NCI-H1417 treated with DMSO at 0.1 percent for 48 hours (cell line): ENCODE measurements at places on chromosomes 3 and 15.

DNA sequence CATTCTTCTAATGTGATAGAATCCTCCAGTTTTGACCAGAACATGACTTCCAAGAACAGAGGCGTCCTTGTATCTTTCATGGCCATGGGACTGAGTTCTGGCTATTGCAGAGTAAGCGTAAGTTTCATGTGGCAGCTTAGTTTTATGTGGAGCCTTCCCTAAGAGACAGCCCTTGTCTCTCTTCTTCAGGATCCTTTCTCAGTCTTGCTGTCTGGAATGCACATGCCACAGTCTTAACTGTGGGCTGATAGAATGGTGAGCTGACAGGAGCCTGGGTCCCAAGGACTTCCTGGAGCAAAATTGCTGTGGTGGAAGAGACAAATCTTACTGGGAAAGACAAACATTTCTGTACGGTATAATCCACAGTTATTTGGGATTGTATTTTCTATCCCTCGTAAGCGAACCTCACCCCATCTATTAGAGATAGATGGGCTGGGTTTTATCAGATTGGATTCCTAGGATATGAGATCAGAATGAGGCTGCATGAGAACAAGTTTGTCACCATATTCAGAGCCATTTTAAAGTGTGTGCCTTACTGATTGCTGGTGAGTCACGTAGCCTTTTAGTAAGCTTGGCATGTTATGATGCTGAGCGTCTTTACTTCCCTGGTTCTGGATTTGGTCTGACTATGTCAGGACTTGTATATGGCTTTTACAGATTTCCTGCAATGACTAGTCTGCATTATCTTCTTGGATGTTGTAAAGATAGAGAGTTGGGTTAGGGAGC, 32.8 kb downstream of the CDIN1 start:
- no peak for DNase-seq

DNA sequence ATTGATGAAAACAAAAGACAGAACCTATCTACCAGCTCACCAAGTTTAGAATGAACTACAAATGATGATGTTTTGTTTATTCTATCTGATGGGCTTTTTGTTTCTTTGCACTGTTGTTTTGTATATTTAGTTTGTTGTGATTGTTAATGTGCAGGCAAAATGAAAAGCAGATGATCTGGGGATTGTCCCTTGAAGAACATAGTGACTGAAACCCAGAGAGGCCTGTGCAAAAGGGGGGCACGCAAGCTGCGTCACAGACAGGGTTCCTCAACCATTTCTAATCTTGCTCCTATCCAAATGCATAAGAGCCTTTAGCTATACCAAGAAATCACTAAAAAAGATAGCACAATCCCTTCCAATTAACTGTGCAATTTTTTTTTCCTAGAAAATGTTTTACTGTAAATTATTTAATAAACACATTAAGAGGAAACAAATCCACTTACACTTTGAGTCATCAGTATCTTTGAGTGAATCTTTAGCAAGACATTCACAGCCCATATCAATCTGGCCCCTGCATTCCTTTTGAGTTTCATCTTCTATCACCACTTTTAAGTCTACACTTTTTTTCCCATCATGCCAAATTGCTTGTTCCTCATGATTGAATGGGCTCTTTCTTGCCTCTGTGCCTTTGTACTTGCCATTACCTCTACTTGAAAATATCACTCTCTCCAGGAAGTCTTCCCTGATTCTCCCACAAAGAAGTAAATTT, 220.3 kb downstream of the ATP8B4 start:
- no peak for DNase-seq

DNA sequence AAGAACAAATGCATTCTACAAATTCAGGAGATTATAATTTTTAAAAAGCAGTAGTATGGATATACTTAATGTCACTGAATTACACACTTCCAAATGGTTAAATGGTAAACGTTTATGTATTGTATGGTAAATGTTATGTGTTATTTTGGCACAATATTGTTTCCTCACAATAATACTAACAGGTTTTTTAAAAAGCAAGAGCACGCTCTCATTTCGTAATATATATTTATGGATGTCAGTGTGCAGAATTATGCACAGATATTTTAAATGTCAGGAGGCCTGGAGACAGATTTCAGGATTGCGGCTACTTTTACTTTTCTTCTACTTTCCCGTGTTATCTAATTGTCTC, 533 bp downstream of the ZNF445 start:
- DNase-seq: no peak

DNA sequence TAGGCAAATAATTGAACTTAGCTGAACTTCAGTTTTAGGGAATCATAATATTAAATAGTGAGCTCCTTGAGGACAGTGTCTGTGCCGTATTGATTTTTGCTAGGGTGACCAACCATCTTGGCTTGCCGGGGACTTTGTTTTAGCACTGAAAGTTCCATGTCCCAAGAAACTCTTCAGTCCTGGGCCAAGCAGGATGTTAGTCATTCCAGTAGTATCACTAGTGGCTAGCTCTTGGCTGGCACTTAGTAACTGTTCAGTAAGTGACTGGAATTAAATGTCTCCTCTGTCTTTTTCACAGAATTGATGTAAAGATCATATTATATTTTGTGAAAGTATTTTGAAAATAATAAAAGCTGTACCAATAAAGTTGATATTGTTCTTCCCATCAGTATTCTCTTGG, 42.3 kb downstream of the RSRC1 start:
- DNase-seq: no peak

GRCh38 chr3:172982736-172983364, 158.2 kb downstream of the SPATA16 start:
- no peak for DNase-seq

DNA sequence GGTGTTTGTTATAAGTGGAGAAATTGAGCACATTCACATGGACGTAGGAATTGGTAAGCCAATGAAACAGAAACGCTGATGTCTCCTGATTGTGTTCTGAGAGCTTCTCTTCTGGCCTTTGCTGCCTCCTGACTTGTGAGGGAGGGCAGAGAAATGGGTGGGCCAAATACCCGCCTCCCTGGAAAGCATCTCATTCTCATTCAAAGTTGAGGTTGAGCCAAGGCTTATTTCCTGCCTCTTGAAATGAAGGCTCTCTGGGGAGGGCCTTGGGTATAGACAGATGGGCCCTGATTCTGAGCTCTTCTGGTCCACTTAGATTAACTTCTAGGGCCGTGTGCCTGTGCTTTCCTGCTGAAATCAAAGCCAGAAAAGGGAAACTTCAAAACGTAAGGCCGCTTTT, 57.4 kb upstream of the MYZAP start:
- DNase-seq: no peak

DNA sequence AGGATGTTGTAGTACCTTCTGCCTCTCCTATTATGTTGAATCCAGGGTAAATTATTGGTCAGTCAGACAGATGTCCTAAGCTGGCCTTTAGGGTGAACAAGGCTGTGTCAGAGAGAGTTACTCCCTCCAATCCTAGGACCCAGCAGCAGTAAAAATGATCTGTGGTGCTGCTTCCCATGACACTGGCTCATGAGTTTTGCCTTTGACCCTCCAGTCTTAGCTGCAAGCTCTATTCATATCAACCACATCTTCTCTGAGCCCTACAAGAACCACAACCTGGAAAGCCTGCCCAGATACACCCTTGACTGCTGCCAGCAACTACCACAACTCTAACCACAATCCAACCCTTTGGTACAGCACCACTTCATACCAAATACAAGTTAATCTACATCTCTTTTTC, 27.2 kb upstream of the PHLDB2 start:
- no peak for DNase-seq

DNA sequence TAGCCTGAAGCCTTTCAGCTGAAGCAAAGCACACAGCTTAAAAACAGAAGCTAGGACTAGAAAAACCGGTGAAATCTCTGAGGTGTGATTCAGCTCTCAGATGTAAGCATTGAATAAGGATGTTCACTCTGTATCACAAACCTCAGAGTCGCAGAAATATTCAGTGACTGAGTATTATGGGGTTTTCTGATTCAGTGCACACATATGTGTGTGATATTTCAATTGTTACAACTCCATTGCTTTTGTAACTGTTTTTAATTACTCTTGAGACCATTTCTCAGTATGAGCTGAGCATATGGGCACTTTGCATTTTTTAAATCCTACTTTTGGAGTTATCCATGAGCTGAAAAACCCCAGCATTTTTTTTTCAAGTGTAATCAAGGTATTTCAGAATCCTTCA, 868.8 kb downstream of the NTRK3 start:
- DNase-seq: no peak

GRCh38 chr3:71602256-71602655, 18.7 kb upstream of the FOXP1 start:
- DNase-seq: no peak

GRCh38 chr15:83993591-83993990, 242.0 kb upstream of the GOLGA6L4 start:
- DNase-seq: no peak

GRCh38 chr3:125386811-125387210, 11.7 kb upstream of the ZNF148 start:
- DNase-seq: no peak

DNA sequence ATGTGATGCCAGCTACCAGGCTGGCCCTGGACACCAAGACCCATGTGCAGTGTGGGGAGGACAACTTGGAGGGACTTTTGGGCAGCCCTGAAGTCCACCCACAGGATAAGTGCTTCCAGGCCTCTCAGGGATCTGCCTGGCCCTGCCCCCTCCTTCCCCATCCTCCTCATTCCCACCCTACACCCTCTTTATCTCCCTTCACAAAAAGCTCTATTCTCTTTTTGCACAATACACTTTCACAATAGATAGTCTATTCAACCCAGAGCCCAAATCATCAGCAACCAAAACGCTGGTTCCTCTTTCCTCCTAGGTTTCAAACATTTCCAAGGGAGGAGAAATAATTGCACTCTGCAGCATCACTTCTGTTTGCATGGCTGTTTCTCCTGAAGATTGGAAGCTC, 7.8 kb upstream of the ZNF710 start:
- DNase-seq: no peak

- DNase-seq: no peak
These were observed 48.7 kb upstream of the OCA2 start for GRCh38 chr15:28147801-28148200.

GRCh38 chr3:5874931-5875341, 687.4 kb downstream of the EDEM1 start:
- DNase-seq: no peak

- DNase-seq: no peak
These were observed 69.6 kb downstream of the CGNL1 start for GRCh38 chr15:57445872-57446271.

- DNase-seq: no peak
These were observed 74.4 kb downstream of the P2RY1 start for GRCh38 chr3:152909180-152909883.

- DNase-seq: no peak
These were observed 1.4 kb upstream of the PRKCI start for GRCh38 chr3:170220871-170221270.

DNA sequence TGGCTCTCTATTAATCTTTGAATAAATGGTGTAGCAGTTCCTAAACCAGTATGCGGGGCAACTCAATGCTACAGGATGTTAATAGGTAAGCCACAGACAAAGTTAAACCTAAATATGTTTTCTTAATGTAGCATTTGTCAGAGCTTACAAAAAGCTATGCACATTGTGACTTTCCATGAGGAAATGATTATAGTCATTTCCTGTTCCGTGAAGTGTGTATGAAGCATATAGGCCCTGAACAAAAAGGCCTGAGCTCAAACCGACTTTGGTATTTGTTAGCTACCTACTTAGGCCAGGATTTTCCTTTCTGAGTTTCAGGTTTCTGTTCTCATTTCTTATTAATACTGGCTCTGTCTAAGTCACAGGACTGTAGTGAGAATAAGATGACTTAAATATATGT, 14.2 kb downstream of the ZNF80 start:
- no peak for DNase-seq

- no peak for DNase-seq
These were observed 199.1 kb upstream of the AZI2 start for GRCh38 chr3:28547677-28548076.

DNA sequence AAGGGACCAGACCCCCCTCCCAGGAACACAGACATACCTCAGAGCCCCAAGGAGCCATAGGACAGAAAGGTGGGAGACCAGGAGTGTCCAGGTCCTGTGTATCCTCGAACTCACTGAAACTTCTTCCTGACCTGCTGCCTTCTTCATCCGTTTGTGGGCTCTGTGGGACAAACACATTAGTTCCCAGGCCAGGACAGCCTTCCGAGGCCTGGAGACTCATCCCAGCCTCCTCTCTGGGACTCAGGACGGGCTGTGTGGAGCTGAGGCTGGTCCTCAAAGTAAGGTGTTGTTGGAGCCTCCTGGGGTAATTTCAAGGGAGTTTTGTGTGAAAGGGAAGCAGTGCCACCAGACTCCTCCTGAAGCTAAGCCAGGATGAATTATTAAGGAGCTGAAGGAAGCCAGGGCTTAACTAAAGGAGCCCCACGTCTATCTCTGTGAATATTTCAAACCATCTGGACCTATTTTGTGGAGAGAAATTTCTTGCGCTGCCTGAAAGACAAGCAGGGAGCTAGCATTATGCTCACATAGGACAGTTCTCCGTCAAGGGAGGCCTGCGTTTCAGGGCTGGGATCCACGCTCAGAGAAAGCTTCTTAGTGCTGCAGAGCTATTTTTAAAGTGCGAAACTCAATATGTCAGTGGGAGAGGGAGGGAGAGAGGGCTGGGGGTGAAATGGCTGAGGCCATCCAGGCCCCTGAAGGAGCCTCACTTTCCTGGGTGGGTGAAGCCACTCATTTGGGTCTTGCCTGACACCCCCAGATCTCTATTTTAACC, 29.8 kb upstream of the PLA2G4E start:
- DNase-seq: no peak

- DNase-seq: no peak
These were observed 334.1 kb downstream of the GABRB3 start for GRCh38 chr15:26438718-26439117.

DNA sequence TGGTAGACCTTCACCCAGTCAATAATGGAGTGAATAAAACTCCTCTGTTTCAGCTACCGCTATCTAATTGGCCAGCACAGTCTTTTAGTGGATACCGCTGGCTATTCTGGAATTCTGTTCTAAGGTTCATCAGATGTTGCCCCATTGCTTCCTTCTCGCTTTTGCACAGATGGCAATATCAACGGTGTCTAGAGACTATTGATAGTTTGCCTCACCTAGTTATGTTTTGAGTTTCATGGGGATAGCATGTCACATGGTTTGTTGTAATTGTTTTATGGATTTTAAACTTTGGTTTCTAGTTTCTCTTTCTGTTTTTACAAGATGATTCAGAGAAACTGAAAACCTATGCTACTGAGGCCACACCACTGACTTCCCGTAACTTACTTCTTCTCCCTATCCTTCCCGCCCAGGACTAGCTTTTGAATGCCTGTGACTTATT, 2.0 kb downstream of the XRN1 start:
- DNase-seq: no peak
